Smooth muscle cell of bladder (primary cell): ENCODE measurements at places on chromosomes 2 and 18. TPM values are rescaled to one million over a fixed set of nuclear protein-coding genes. Genes with fewer than 3 reads are reported as not detected.

Gene KIAA2012
- under 0.01 and 0.28 TPM in 2 replicates for total RNA-seq

Gene ACP1
- 85.8 and 104 TPM in 2 replicates for total RNA-seq

Gene PMAIP1
- 3.1 and 6.8 TPM in 2 replicates for total RNA-seq

Gene TFCP2L1
- under 0.01 TPM in 1 of 2 replicates, not detected in the other for total RNA-seq

Gene CCDC141
- total RNA-seq: under 0.01 TPM in 1 of 2 replicates, not detected in the other

Gene MGAT5
- total RNA-seq: 20.5 and 39.5 TPM in 2 replicates

Gene CAD
- total RNA-seq: 19.6 and 28.0 TPM in 2 replicates

Gene FBXO48
- 0.28 TPM in 2 replicates for total RNA-seq
